Activated naive CD4-positive, alpha-beta T cell (primary cell): ENCODE measurements at places on chromosomes 2 and 18.

DNA sequence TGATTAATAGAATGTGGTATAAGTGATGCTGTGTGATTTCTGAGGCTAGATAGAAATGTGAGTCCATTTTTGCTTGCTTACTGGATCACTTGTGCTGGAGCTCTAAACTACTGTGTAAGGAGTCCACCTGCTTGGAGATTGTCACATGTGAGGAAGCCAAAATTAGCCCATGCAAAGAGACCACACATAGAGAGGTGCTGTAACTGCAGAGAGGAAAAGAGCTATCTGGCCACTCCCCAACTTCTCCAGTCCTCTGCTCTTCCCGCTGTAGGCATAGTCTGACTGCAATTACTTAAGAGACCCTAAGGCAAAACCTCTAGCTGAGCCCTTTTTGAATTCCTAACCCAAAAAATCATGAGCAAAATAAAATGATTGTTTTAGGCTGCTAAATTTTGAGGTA, 120.6 kb upstream of the FBXO11 start:
- DNase-seq, result no peak

DNA sequence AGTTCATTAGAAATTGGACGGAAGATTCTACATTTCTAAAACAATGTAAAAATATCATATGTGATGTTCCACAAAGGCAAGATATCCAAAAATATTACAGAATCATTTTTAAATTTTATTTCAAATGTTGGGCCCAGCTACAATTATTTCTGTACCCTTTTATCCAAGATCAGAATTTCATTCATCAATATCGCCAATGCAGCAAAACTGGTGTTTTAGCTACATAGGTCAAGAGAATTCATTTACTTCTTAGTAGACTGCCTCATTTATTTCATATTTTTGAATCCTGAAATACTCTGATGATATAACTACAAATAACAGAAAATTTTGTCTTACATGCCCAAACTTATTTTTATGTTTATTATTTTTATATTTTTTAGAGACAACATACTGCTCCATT, 143.1 kb downstream of the CMPK2 start:
- no peak for DNase-seq

DNA sequence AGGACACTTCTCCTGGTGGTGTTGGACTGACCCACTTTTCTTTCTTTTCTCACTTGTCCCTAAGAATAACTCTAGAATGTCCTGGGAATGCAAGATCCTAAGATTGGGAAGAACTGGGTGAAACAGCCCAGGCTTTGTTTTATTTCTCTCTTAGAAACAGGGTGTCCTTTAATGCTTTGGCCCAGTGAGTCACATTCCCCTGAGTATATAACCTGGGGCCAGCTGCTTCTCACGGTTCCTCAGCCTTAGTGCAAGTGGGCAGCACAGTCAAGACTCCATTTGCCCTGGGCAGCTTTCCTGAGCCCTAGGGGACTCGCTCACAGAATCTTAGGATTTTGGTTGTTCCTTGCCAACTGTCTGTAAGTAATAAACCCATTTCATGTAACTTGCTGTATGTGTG, 355.0 kb downstream of the DSC3 start:
- no peak for DNase-seq

DNA sequence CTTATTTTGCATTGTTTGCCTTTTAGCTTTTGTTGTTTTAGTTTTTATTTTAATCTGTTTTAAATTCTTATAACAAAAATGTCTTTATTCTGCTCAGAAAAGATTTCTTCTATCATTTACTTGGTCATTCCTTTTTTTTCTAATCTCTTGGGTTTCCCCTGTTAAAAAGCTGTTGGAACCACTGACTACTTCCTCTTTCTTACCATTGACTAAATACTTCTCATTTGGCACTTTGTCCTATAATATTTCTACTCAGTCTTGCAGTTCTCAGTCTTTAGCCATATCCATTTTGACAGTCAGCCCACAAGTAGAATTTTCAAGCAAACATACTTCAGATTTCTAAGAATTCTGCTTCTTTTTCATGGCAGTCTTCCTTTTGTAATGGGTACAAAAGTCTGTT, 567.2 kb downstream of the SATB2 start:
- no peak for DNase-seq

DNA sequence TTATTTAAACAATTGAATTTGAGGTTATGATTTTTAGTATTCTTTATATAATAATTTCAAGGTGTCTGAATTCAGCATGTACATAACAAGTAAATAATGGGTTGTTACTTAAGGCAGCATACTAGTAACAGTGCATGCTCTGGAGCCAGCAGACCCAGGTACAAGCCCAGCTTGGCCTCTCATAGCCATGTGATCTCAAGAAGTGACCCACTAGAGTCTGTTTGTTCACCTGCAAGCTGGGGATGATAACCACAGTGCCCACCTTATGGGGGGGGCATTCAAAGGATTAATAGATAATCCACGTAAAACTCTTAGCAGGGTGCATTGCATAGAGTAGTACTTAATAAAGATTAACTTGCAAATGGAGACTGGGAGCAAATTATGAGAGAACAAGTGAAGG, 163.6 kb downstream of the TRABD2A start:
- no peak for DNase-seq

- DNase-seq, result no peak
These were observed 85.2 kb downstream of the GLI2 start for GRCh38 chr2:120820953-120821279.

- DNase-seq, result no peak
These were observed 102.6 kb downstream of the DYSF start for GRCh38 chr2:71555798-71556454.

- no peak for DNase-seq
These were observed 188.7 kb upstream of the NRXN1 start for GRCh38 chr2:51220606-51221005.

- no peak for DNase-seq
These were observed 100.4 kb downstream of the GPD2 start for GRCh38 chr2:156536534-156536933.

GRCh38 chr18:55421615-55422419, 166.2 kb downstream of the TCF4 start:
- no peak for DNase-seq

- DNase-seq, result no peak
These were observed 167.1 kb downstream of the MYO1B start for GRCh38 chr2:191412353-191412752.

- DNase-seq, result no peak
These were observed 95.6 kb upstream of the SLC14A2 start for GRCh38 chr18:45519411-45520280.

GRCh38 chr18:74715865-74716712, 118.4 kb downstream of the ZNF407 start:
- DNase-seq, result no peak

DNA sequence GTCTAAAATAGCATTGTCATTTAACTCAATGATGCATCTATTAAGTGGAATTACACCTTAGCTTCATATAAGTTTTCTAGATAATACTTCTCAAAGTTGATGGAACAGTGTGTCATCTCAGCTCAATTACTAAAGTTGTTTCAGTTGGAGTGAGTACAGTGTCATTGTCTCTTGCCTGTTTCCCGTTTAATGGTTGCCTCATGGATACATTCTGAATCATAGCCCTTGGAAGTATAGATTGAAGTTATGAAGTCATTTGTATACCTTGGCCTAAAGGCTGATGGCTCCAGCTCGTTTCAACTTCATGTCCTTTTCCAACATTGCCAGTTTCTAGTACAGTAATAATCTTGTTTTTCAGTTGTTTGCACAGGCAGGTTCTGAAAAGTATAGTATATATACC, 130.5 kb upstream of the NOSTRIN start:
- DNase-seq, result no peak

GRCh38 chr18:6256521-6256920, 158.2 kb downstream of the L3MBTL4 start:
- no peak for DNase-seq

DNA sequence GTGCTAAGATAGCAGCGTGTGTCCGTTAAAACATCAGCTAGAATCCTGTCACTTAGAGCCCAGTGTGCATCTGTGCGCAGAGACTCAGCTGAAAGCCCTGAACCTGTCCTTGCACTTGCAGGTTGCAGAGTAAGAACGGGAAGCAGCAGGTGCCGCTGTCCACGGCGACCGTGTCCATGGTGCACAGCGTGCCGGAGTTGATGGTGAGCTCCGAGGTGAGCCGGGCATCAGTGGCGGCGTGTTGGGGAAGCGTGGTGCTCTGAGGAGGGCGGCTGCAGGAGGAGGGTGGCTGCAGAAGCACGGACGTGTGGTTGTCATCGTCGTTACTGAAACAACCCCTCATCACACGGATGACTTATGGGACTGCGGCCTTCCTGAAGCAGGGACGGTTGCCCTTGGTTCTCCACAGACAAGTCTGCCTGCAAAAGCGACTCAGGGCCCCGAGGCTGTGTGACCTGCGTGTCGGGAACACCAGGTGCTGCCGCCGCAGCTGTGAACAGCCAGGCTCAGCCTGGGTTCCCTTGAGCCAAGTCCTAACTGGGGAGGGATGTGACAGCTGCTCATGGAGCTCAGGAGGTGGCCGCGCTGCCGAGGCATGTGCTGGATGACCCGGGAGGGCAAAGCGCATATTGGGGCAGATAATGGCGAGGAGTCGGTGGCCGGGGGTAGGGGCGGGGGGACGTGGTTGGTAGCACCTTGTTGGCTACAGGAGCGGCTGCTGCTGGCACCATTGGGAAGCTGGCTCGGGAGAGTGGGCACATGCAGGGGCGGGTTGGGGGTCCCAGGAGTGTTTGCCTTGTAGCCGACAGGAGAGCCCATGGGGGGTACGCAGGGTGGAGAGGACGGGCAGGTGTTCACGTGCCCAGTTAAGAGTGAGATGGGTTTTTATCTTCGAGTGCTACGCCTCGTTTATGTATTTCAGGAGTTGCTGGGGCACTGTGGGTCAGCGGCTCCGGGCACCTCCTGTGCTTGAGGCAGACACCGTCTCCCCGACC, 16.6 kb downstream of the CTDP1 start:
- DNase-seq, result no peak

DNA sequence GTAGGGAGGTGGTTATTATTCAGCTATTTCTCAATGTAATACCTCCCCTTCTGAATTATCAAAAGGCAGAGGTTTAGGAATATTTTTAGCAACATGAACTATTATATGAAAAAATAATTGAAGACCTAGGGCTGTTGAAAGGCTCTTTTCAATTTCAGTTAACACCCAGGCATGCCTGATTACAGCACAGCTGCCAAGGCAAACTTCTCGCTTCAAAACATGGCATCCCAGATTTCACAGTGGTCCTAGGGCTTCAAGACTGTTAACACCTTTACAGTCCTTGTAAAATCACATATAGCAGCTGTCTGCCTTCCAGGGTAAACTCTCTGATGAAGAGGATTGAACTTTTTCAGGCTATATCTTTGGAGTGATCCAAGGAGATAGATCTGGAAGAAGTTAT, 23.2 kb downstream of the CTLA4 start:
- DNase-seq, result no peak

DNA sequence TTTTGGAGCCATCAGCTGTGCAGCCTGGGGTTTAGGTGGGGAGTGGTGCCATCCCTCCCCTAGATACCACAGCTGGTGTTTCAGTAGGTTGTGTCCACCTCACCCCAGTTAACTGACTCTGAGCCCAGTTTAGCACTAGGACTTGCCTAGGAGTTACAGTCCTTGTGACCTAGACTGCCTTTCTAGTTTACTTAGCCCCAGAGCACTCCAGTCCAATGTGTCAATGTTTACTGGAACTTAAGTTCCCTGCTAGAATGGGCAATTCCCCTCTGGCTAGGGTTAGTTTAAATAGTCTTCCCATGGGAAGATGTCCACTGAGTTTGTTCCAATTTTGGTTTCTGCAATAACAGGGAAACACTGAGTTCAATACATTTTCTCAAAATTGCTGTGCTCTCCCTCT, 909.2 kb downstream of the CCDC85A start:
- no peak for DNase-seq

DNA sequence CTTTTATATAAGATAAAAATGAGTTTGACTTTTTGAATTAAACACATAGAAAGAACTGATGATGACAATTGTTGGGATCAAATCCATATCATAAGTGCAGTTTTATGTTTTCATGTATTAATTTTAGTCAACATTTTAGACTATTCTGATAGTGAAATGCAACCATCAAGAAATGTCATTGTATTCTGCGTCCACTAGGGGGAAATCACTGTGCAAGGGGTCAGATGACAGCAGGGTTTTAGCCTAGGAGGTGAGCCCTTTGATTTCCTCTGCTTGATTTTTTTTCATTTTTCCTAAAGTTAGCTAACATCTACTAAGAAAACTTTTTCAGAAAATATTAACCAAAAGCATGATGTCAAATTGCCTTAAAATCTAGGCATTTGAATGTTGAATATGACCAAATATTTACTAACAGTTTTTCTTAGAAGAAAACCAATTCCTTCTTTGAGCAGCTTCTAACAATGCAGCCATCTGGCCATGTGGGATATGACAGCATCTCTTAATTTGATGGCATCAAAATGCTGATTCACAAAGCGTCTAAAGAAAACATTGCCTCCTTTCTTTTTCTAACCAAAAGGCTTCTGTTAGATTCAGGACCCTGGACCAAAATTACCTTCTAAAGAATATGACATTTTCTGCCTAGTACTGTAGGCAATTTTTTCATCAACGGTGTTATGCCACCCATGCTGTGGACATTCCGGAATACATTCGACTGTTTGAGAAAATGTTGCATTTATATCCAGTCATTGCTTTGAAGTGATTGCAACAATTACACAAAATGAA, 141.5 kb downstream of the SPHKAP start:
- no peak for DNase-seq

- no peak for DNase-seq
These were observed 201.7 kb upstream of the RBBP8 start for GRCh38 chr18:22731398-22731797.

DNA sequence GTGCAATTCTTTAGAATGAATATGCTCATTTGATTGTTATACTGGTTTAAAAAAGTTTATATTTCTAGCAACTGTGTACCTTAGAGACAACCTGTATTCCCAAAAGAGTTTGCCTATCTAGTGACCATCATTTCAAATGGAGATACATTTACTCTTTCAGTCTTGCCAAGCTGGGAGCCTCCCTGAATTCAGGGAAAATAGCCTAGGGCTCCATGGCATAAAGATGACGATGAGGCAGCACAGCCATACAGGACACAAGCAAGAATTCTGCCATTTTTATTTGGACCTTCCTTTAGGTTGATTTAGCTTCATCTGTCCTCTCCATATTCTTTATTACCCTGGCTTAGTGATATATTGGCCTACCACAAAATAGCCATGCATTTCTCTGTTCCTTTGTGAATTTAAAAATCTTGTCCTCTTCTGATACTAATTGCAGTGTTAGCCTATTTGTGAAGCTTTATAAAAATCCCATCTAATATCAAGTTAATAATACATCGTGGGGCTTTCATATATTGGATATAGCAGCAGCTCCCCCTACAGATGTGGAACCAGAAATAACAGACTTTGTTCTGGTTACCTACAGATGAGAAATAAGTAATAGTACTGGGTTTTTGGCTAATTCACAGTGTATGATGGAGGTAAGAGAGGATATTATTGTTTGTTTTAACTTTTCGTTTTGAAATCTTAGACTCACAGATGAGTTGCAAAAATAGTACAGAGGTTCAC, 1661.9 kb upstream of the PIK3C3 start:
- no peak for DNase-seq
